Right hindlimb (tissue), 1 donor: ENCODE measurements at places on chromosomes 5 and 9.

DNA sequence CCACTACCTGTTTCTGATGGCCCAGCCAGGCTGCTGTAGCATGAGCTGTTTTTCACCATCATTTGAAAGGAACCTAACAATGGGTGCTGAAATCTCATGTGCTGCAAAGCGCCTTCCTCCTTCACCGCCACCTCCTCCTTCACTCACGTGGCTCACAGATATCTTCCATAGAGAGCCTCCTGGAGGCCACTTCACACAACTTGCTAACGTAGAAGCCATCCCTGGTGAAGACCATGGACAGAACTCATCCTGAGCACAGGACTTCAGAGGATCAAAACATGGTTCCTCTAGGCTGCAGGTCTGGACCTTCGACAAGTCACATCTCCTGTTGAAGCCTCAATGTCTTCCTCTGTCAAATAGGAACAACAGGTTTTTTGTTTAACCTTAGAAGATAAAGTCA is 155.5 kb upstream of the RAD23B start:
- no peak for DNase-seq

DNA sequence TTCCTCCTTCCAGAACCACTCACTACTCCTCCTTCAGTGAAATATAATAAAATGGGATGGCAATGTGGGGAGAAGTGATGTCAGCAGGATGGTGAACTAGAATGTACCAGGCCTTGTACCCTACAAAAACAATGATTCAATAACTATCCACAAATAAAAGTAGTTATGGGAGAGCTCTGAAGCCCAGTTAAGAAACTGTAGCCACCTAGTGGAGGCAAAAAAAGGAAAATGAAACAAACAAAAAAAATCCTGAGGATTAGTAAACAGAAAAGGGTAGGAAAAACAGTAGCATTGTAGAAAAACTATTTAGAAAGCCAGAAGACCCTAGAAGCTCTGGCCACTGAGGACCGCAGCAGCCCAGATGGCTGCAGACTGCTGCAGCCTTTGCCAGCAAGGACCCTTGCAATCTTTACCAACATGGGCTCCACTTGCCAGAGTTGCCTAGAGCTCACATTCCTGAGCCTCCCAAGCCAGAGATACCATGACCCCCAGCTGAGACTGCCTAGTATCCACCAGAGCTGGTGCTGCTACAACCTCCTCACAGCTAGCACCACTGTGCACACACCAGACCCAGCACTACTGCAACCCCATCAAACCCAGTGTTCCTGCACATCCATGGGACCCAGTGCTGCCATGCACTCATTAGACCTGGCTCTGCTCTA is 259.7 kb upstream of the MSX2 start:
- DNase-seq, result no peak

DNA sequence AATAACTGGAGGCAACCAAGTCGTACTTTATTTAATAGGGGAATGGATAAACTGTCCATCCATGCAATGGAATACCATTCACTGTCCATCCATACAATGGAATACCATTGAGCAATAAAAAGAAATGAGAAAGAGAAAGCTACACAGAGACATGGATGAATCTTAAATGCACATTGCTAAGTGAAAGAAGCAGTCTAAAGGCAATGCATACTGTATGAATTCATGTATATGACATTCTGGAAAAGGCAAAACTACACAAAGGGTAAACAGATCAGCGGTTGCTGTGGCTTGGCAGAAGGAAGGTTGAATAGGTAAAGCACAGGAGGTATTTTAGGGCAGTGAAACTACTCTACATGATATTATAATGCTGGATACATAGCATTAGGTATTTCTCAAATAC is 16.2 kb downstream of the DRD1 start:
- DNase-seq, result no peak

- no peak for DNase-seq
Measured at GRCh38 chr5:179729727-179730126, 2.9 kb upstream of the MAML1 start.

DNA sequence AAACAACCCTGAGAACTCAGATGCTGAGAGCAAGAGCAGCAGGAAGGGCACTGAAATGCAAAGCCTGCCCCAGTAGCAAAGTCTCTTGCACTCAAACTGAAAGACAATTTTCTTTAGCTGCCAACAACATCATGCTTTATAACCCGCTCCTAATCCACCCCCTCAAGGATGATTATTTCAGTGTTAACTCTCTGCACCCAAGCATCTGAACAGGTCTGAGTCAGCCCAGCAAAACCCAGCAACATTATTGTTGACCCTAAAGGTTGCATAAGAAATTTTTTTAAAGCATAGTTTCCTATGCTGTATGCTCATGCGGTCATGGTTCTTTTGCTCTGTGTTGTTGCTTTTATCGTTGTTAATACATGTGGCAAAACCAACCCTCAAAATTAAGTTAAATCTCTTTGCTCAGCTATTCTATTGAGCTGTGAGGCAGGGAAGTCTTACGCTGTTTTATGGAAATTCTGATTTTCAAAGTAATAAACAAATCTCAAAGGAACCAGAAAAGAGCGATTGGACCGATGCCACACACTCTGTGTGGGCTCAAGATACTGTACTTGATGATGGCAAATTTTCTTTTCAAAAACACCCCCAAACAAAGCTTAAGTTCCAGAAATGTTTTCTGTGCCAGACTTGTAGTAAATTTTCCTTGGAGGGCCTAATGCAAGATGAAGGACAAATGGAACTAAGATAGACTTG is 440.6 kb upstream of the MPDZ start:
- no peak for DNase-seq

DNA sequence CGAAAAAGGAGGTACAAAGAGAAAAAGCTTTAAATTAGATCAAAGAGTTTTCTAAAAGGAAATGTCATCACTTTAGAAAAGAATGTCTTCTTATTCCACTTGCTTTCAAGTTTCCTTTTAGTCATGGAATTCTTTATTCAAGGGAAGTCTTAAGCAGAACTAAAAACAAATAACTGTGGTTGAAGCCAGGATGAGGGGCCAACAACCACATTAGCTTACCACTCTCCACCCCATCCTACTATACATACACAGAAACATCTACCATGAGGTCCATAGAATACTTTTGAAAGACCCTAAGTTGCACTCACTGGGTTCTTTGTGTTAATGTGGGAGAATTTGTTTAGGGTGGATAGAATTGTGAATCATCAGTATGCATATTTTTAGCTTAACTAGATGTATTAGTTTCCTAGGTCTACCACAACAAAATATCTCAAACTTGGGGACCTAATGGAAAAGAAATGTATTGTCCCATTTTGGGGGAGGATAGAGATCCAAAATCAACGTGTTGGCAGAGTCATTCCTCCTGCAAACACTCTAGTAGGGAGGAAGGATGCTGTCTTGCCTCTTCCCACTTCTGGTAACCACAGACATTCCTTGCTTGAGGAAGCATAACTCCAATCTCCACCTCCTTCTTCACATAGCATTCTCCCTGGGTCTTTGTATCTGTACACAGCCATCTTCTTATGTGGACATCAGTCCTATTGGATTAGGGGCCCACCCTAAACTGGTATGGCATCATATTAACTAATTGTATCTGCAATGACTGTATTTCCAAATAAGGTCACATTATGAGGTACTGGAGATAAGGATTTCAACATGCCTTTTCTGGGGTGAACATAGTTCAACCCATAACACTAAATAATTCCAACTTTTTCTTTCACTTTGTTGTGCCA is 239.4 kb downstream of the LURAP1L start:
- DNase-seq, result no peak

DNA sequence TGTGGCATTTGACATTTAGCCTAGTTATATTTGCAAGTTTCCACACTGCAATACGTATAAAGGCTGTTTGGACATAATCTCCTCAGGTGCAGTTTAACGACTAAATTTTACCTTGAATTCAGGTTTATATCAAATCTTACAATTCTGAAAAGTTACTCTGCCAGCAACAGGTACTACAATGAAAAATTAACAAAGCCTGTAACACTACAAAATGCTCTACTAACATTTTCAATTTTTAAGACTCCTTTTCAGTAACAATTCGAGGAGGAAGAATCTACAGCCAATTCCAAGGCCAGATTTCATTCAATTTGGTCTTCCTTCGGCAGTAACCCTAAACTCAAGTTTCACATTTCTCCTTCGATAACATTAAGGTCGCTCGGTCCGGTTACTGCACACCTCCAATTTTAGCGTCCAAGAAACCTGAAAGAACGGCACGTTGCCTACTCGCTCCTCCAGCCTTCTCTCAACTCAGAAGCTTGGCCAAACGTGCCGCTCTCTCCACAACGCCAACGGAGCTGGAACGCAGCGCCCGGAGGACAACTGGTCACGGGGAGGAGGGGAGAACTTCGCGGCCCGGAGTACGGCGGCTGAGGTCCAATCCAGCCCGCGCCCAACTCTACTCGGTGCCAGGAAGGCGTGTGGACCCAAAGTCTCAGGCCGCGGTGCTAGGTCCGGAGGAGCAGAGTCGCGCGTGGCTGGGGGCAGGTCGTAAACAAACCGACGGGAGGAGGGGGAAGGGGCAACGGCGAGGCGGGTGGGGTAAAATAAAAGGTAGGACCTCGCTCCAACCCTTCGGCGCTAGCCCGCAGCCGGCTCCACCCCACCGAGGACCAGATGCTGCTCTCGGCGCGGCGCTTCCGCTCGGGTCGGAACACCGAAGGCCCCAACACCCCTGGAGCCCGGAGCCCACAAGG is 681 bp downstream of the FNIP1 start:
- peak; percentile 73 for DNase-seq

DNA sequence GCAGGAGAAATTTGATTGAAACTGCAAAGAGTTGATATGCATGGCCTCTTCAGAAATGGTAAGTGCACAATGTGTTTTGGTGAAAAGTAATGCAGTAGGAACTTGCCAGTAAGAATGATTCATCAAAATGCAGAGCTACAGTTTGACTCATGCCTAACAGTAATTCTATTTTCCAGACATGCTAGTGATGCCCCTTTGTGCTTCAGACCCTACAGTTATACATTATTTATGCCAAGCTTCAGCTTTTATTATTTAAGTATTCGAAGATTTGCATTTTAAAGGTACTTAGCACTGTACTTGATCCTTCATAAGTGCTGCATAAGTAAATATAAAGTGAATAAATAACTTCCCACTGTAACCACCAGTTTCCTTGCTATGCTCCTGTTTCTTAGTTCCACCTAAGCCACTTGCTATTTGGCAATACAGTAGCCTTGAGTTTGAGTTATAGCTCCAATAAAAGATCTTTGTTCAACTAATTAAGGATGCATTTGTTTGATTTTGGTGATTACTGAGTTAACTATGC is 3.6 kb upstream of the SPATA31E1 start:
- DNase-seq, result no peak

- no peak for DNase-seq
Measured at GRCh38 chr5:9440517-9440916, 105.4 kb downstream of the SEMA5A start.
